BJ (cell line): ENCODE measurements at places on chromosomes 13 and 19.

DNA sequence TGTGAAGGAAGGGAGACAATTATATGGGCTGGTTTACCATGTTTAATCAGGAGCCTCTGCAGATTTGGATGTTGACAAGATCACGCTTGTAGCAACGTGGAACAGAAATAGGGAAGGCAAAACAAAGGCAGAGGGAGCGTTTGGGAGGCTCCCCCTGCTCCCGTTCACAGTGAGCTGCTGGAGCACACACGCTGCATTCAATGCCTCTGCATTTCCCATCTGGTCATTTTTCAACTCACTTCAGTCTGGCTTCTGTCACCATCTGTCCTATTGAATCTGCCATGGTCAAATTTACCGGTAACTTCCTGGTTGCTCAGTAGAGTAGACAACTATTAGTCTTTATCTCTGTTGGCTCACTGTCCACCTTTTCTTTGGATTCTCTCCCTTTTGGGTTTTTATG is 91.0 kb downstream of the NHLRC3 start:
- DNase-seq, result no peak

DNA sequence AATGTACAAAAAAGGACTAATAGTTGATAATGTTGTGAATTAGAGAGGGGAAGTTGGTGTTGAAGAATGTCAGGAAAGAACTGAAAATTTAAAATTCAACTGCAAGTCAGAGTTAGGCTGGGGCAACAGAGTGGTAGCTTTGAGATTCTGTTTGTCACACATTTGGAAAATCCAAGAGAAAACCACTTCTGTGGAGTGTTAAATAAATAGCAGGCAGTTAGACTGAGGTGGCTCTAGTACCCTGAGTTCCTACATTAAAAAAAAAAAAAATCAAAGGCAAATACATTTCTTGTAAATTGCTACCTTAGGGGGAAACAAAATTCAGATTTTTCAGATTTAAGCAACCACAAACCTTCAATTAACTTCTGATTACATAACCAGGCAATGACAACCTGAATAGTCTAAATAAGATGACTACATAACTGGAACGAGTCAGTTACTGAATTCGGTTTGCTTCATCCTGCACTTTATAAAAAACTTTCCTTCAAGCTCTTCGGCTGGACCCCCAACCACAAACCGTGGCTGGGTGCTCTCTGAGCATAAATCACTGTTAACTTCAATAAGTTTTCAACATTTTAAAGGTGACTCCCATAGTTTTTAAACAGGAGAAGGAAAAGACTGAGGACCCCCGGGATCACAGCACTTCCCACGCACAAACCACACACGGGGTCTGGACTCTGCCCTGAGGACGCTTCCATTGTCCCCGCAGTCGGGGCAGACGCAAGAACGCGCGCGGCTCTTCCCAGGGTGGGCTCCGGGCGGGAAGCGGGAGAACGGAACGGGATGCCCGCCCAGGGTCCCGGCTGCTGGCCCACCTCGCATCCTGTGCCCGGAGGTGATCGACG is 725 bp downstream of the ZNF682 start:
- DNase-seq, result no peak

- DNase-seq, result no peak
Observed at GRCh38 chr13:85592211-85592610, 207.0 kb downstream of the SLITRK6 start.

GRCh38 chr13:65470781-65471180 is 1759.4 kb downstream of the PCDH9 start:
- DNase-seq, result peak; percentile 54

GRCh38 chr19:41455936-41456335 is 13.0 kb downstream of the ERICH4 start:
- no peak for DNase-seq

GRCh38 chr19:1418951-1419738 is 11.8 kb downstream of the DAZAP1 start:
- no peak for DNase-seq

- DNase-seq, result no peak
Observed at GRCh38 chr19:28862238-28862637, 350.7 kb downstream of the UQCRFS1 start.

DNA sequence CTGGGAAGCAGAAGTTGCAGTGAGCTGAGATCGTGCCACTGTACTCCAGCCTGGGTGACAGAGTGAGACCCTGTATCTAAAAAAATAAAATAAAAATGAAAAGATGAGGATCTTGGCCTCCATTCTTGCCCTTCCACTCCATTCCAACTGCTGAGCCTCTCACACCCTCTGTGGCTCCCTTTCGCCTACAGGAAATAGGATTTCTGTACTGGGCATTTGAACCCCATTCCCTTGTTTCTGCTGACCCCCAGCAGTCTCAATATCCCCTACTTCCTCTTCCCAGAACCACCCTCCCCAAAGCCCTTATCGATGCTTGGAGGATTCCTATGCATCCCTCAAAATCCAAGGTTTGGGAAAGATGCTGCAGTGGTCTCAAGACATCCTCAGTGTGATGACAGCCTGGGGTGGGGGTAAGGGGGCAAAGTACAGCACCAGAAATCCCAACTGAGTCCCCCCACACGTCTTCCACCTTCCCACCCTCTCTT is 12.5 kb upstream of the GDF15 start:
- no peak for DNase-seq

- DNase-seq, result no peak
Observed at GRCh38 chr13:113539822-113540221, 44.7 kb upstream of the TFDP1 start.

DNA sequence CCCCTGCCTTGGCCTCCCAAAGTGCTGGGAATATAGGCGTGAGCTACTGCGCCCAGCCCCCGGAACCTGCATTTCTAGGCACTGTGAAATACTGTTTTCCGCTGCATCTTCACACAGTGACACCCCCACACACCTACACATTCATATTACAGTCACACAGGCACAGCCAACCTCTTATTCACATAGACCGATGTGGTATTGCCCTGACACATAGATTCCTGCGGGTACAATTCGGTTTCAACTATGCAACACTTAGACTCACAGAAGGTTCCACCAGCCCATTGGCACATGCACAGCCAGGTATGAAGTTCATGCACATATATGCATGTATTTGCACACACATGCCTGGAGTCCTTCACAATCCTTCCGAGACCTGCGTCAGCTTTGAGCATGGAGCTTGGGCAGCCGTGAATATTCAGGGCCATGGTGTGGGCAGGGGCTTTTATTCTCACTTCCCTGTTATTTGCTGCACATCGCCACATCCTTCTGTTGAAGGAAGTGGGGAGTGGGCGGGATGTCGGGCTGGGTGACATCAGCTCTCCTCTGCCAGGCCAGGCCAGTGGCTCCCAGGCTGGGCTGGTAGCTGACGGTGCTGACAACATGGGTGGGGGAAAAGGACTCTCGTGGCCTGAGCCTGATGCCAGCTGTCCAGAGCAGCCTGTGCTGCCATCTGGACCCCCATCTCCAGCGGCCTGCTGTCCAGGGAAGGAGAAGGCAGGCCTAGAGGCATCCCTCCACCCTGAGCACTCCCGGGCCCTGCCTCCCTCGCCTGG is 5.4 kb upstream of the CDC37 start:
- no peak for DNase-seq

DNA sequence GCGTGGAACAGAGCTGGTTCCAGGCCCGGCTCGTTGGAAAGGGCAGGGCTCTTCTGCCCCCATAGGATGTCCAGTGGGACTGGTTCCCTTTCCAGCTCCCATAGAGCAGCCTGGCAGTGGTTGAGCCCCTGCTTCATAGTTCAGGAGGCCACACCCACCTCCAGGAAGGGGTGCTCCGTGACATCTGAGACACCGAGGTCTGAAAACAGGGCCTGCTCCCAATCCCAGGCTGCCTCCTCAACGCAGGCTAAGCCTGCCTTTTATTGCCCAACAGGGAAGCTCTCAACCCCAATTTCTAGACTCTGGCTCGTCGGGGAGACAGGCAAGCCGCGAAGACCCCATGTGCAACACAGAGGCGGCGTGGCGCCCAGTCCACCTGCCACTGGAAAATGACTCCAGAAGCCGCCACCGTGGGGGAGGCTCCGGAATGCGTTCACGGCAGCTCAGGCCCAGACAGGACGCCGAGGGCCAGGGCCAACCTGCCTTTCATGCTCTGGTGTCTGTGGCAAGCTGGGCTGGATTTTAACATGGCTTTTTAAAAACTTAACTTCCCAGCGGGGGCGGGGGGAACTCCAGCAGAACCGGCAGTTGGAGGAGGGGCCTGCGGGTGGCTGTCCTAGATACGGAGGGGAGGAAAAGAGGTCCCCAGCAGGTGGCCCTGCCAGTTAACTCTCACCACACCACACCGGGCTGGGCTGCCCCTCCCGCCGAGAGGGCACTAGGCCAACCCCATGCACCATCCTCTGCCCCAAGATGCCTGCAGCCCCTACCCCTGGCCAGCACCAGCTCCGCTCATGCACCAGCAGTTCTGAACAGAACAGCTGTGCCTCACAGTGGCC is 17.9 kb upstream of the TINCR start:
- DNase-seq, result no peak

- no peak for DNase-seq
Observed at GRCh38 chr13:20715330-20715712, 11.8 kb downstream of the IL17D start.

DNA sequence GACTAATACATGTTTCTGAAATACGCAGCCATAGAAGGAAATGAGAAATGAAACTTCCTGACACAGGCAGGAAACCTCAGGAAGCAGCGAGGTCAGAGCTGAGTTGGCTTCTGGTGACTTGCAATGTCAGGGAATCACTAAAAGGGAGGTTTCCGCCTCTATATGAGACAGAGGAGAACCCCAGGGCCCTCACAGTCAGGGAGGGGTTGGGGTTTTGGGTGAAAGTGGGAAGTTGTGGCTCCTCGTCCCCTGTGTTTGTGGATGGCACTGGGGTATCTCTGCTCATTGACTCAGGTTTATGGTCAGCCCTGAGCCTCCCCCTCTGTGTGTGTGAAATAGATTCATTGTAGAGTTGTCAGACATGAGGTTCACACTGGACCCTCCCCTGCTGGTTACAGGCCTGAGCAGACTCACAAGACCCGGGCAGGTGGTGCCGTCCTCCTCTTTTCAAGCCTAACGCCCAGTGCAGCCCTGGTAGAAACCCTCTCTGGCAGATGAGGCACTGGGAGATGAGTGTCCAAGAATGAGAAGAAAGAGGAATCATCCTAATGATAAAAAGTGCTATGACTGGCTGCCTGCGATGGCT is 5.5 kb upstream of the LILRA6 start:
- DNase-seq, result no peak

- DNase-seq, result no peak
Observed at GRCh38 chr19:2575734-2576481, 100.0 kb downstream of the GADD45B start.

DNA sequence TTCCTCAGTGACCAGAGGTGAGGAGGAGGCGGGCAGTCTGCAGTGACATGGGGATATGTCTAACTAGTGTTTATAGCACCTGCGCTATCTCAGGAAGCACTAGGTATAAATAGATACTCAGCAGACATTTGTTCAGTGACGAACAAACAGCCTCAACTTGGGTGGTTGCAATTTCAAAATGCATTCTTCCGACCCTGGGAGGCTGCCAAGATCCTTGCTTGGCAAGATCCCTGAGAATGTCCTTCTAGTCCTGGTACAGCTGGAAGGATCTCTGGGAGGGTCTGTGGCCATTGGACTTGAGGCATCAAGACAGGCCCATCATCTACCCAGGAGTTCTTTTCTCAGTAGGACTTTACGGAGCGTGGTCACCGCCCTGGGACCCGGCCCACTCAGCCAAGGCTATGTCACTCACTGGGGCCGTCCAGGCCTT is 299.5 kb downstream of the ZNF536 start:
- no peak for DNase-seq
